ENCODE measurements at places on chromosomes 11 and 22.

DNA sequence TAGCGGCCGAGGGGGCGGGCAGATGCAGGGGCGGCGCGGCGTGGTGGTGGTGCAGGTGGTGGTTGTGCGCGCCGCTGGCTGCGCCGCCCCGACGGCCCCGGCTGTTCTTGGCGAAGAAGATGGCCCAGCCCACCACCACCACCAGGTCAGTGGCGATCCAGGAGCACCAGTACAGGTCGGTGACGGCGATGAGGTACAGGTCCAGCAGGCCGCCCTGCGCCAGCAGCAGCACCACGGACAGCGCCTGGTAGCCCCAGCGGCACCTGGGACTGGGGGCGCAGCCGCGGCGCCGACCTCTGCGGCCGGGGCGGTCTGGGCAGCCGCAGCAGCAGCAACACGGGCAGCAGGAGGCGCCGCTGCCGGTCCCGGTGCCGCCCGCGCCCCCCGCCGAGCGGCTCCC is 879 bp downstream of the TMEM121B start:
- peak; percentile 50 for DNase-seq

DNA sequence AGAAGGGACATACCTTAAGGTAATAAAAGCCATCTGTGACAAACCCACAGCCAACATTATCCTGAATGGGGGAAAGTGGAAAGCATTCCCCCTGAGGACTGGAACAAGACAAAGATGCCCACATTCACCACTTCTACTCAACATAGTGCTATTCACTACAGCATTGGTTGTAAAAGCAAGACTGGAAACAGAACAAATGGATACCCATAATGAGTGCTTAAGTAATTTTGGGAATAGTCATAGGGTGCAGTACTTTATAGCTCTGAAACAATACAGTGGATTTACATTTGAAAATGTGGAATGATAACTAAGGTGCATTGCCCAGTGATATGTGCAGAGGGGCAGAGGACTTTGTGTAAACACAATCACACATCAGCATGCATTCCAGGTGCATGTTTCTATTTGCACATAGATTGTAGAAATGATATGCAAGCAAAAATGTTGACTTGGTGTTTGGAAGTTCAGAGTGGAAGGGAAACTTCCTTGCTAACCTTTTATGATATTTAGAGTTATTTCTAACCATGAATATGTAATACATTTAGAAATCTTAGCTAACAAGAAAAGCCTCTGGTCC is 112.3 kb downstream of the IGLL1 start:
- DNase-seq: no peak

GRCh38 chr11:65373839-65374580 is 8.4 kb downstream of the SLC25A45 start:
- no peak for DNase-seq

- DNase-seq: no peak
Observed at GRCh38 chr11:117089685-117090084, 8.5 kb downstream of the SIK3 start.

DNA sequence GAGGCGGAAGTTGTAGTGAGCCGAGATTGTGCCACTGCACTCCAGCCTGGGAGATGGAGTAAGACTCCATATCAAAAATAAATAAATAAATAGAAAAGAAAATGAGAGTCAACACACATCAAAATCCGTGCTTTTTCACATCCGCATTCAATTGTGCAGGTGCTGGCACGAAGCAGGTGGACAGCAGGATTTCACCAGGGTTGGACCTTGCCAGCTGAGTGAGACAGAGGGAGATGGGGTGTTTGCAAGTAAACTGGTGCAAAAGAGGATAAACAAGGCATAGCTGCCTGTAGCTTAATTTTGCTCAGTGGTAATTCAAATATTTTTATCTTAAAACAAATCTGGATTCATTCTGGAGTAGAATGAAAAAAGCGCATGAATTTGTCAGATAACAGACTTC is 23.3 kb upstream of the DNAL4 start:
- no peak for DNase-seq

DNA sequence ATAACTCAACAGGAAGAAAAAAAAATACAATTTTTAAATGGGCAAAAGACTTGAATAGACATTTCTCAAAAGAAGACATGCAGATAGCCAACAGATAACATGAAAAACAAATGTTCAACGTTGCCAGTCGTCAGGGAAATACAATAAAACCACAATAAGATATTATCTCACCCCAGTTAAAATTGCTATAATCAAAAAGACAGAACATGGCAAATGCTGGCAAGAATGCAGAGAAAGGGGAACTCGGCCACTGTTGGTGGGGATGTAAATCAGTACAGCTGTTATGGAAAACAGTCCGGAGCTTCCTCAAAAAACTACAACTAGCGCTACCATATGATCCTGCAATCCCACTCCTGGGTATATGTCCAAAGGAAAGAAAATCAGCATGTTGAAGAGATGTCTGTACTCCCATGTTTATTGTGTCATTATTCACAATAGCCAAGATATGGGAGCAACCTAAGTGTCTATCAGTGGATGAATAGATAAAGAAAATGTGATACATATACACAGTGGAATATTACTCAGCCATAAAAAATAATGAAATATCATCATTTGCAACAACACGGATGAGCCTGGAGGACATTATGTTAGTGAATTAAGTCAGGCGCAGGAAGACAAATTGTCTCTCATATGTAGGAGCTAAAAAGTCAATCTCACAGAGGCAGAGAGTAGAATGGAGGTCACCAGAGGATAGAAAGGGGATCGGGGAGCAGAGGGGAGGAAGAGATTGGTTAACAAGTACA is 12.2 kb upstream of the CYTH4 start:
- no peak for DNase-seq

DNA sequence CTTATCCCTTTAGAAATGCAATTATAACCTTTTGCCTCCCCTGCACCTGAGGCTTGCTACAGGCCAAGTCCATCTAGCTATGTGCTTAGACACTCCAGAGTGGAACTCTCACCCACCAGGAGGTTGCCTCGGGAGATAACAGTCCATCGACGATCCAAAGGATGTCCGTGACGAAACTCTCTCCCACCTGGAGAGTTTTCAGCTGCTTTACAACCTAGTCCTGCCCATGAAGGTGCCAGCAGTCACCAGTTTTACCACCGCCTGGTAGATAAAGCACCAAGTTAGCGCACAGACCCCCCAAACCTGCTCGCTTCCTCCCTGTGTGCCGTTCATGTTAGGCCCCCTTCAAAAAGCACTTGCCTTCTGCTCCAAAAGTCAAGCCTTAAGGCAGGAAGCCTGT is 53.1 kb upstream of the SHISAL1 start:
- DNase-seq: no peak

DNA sequence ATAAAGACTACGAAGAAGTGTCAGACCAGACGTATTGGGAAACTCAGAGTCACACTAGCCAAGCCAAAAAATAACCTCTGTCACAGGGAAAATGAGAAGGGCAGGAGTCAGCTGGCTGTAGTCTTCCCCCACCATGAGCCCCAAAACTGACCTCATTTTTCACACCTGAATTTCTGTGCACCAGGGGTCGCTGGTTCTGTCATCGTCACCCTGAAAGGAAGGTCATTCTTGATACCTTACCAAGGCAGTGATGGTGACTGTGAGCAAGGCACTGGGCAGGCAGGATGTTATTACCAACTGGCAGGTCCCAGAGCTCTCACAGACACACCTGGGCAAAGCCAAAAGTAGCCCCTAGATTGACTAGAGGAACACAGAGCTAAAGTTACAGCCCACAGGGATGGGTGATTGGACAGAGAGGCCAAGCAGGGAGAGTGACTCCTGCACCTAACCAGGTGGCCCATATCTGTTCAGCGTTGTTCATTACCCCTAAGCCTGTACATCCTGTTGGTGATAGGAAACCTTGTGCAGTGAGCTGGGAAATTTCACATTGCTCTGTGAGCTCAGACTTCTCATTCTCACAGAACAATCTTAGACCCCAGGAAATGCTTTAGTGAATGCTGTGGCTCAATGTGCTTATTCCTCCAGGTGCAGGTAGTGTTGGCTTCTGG is 32.3 kb upstream of the OR56A1 start:
- no peak for DNase-seq

GRCh38 chr22:36136475-36136874 is 24.1 kb downstream of the APOL3 start:
- DNase-seq: no peak

DNA sequence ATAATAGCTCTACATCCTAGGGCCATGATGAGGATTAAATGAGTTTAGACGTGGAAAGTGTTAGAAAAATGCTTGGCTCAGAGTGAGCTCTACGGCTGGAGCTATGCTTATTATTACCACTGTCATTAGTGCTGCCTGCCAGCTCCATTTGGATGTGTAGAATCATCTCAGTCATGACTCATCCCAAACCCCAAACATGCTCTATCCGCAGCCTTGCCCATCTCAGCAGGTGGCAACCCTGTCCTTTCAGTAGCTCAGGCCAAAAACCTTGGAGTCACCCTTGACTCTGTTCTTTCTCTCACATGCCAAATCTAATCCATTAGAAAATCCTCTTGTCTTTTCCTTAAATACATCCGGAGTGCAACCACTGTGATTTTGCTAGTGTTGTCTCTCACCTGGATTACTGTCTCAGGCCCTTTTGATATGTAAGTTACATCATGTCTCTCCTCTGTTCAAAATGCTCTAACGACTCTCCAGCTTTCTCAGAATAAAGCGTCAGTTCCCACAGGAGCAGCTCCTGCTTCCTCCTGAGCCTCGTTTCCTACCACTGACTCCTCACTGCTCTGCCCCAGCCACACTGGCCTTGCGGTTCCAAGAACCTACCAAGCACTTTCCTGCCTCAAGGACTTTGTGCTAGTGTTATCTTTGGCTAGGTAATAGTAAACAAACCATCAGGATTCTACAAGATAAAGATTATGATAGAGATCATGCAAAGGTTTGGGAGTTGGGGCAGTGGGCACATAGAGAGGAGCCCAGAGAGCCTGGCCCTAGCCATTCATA is 10.5 kb upstream of the CHRM1 start:
- DNase-seq: no peak

GRCh38 chr11:86805873-86806310 is 5.5 kb downstream of the PRSS23 start:
- DNase-seq: no peak

All from thymus (tissue), 14 donors.